Mesothelial cell of epicardium (in vitro differentiated cells): ENCODE measurements at places on chromosomes 2 and 18. TPM values are rescaled to one million over a fixed set of nuclear protein-coding genes. Genes with fewer than 3 reads are reported as not detected.

GRCh38 chr18:37443325-37444055, 122.1 kb downstream of the CELF4 start:
- DNase-seq = no peak

DNA sequence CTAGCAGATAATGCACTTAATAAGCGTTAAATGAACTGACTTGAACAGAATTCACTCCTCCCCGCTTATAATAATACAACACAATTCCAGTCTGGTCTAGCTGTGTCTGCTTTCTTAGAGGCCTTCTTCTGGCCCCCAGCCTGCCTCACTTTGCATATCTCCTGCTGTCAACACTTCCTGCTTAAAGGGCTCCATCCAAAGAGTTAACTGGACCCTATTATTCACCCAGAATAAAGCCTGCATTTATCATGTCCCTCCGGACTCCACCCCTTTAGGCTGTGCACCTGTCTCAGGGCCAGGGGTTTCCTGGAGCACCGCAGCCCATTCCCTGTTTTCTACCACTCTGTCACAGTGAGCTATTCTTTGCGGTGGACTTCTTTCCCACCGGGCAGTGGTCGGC, 292.8 kb upstream of the FBXO11 start:
- DNase-seq = no peak

- peak; percentile 35 for DNase-seq
These were observed 249.3 kb downstream of the NDUFA10 start for GRCh38 chr2:239775623-239776435.

SP140 gene
- total RNA-seq = 0.34 to 0.75 TPM (median 0.54 TPM) in 3 replicates

GDF7 gene
- total RNA-seq = 3.0 to 3.2 TPM (median 3.1 TPM) in 3 replicates

ACSL3 gene
- total RNA-seq = 74.5 to 84.3 TPM (median 81.6 TPM) in 3 replicates
